ENCODE measurements at places on chromosomes 3 and 15.

DNA sequence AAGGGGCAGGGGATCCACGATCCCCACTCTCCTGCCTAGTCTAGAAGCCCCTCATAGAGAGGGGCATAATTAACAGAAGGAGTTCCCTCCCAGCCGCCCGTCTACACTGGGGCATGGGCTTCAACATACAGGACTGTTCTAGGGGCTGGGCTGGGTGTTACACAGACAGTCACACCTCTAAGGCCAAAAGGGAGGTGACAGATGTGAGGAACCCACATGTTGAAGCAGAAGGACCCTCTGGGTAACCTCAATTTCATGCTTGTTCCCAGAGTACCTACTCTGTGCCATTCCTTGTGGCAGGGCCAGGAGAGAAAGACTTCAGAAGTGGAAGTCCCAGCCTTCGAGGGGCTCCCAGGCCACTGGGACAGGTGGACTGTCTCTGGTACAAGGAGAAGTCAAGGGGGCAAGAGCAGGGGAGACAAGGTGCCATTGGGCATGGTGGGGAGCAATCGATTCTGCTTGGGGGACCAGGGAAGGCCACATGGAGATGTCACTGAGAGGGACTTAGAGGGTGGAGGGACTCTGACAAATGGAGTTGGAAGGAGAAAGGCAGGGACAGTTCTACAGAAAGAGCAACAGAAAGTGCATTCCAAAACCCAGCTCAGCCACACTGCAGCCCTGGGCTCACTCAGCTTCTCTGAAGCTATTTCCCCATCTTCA is 71.3 kb downstream of the CPN2 start:
- DNase-seq: no peak

DNA sequence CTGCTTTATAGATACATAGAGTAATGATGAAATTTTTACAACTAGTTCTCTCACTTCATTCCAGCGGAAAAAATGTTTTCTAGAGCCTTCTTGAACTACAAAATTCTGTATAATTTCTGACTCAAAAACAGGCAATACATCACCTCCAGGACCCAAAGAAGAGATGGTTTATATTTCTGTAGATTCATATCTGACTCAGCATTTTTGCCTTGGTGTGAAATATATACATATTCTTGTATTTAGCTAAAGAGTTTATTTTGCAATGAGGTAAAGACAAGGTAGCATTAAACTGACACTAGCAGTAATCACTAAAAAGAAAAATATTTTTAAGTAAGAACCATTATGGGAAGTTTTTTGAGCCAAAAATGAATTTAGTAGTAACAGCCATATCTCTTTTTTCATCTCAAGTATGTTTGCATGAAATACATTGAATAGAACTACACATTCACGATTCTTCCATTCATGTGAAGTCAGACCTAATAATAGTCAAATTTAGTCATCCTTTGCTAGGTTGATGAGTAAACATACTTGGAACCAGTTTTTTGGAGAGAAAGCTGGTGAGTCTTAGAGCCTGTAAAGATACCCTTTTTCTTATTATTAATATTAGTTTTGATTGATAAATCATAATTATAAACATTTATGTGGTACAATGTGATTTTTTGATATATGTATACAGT is 31.6 kb downstream of the COL8A1 start:
- DNase-seq: no peak

- DNase-seq: no peak
Observed at GRCh38 chr3:48852151-48852550, 4.5 kb upstream of the PRKAR2A start.

GRCh38 chr3:182682263-182683241 is 110.8 kb upstream of the ATP11B start:
- peak; percentile 21 for DNase-seq

GRCh38 chr3:128730471-128730870 is 4.5 kb downstream of the RAB7A start:
- DNase-seq: no peak

Measured in activated T-helper 1 cell treated with anti-CD3 and anti-CD28 coated beads, Interleukin-2, amount 50 U/mL, for 16 hours (primary cell).